Esophagus muscularis mucosa (tissue), 4 donors: ENCODE measurements at places on chromosomes 12 and 14. TPM values are rescaled to one million over a fixed set of nuclear protein-coding genes. Genes with fewer than 3 reads are reported as not detected.
A peak's percentile ranks its signal among the peaks of the same experiment; 100 is the strongest.

DNA sequence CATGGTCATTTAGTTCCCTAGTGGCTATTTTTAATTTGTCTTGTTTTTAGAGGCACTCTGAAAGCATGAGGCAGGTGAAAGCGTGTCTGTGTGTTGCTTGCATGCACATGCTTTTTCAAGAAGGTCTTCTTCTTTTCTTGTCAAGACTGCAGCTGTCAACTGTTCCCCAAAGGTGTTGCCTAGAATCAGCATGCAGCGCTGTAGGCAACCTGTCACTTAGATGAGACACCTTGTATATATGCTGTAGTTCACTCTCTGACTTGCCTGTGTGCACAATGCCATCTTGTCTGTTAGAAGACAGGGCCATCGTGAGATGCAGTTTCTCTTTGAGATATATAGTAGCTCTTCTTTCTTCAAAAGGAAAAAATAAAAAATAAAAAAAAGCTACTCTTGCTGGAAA lies 885.7 kb downstream of the DIO2 start:
- DNase-seq: no peak
- no peaks in the 10 kb centered on the region for H3K36me3 ChIP-seq
- H3K4me3 ChIP-seq: no peak overlapping the region
- H3K27me3 ChIP-seq: no peaks in the 10 kb centered on the region
- H3K27ac ChIP-seq: no peak overlapping the region
- H3K4me1 ChIP-seq: peaks cover 46% of the 10 kb centered on the region

GRCh38 chr14:105067140-105067968 lies 2.1 kb upstream of the GPR132 start:
- no peak for DNase-seq
- peaks cover 5% of the 10 kb centered on the region for H3K4me1 ChIP-seq
- no peak overlapping the region for H3K27ac ChIP-seq
- no peaks in the 10 kb centered on the region for H3K36me3 ChIP-seq

Gene HCAR3
- not detected for total RNA-seq

Gene DTX1
- 6.1 TPM for total RNA-seq

DNA sequence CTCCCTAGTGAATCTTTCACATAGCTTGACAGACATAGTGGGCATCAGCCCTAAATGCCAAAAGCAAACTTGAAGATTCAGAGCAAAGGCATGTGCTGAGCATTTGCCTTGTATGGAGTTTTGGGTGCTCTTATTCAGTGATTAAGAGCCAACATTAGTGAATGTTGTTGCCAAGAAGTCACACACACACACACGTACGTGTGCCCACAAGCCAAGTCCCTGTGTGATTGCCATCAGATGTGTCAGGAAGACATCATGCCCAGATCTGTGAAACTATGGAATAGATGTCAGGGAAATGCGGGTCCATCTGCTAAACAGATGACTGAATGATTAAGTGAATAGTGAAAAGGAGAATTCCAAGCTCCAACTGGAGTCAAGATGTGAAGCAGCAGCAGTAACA lies 149.0 kb downstream of the AKAP6 start:
- no peak for DNase-seq
- H3K4me1 ChIP-seq: peaks cover 26% of the 10 kb centered on the region
- H3K36me3 ChIP-seq: no peaks in the 10 kb centered on the region
- no peak overlapping the region for H3K4me3 ChIP-seq

DNA sequence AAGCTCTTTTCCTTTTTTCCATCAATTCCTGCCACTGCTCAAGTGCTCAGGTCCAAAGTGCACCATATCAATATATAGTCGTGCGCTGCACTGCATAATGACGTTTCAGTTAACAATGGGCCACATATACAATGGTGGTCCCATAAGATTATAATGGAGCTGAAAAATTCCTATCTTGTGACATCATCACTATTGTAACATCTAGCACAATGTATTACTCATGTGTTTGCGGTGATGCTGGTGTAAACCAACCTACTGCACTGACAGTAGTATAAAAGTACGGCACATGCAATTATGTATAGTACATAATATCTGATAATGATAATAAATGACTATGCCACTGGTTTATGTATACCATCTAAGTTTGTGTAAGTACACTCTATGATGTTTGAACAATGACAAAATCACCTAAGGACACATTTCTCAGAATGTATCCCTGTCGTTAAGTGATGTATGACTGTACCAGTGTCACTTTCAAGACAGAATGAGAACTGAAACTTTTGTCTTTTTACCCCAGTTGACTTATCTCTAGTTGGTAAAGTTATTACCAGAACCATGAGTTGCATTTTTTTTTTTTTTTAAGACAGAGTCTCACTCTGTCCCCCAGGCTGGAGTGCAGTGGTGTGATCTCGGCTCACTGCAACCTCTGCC lies 53.7 kb upstream of the INSM2 start:
- no peaks in the 10 kb centered on the region for H3K36me3 ChIP-seq
- H3K27me3 ChIP-seq: no peaks in the 10 kb centered on the region
- no peaks in the 10 kb centered on the region for H3K4me1 ChIP-seq
- DNase-seq: no peak
- no peak overlapping the region for H3K4me3 ChIP-seq
- no peak overlapping the region for H3K27ac ChIP-seq

Gene CCDC197
- total RNA-seq: not detected

DNA sequence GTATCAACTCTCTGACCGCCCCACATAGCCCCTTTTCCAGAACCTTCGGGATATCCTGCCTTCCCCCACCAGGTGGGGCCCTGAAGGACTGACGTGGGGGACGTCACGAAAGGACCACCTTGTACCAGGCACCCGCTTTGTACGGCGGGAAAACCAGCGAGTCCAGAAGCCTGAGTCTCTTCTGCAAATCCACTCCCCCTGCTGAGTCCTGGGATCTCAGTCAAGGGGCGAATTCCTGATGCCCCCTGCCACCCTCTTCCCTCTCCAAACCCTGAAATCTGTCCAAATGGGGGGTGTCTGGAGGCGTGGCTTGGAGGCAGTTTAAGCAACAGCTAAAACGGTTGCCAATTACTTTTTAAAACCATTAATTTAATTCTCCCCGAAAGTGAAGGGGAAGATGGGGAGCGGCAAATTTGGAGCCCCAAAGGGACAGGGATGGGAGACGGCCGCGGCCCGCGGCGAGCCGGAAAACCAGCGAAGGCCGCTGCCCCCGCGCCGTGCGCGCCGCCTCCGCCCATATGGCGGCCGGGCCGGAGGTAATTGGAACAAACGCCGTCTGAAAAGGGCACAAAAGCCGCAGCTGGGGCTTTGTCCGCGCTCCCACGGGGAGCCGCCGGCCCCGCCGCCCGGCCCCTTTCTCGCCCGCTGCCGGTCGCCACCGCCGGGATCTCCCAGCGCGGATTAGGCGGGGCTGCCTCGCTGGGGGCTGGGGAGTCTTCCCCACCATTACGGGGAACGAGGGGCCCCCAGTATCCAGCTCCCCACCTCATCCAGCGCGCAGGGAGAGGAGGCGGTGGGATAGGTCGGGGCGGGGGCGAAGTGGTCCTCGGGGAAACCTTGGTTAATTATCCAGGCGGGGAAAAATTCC lies 6.6 kb downstream of the LHX5 start:
- DNase-seq: no peak
- H3K27ac ChIP-seq: no peak overlapping the region
- peak overlapping the region; percentile 40 for H3K4me3 ChIP-seq
- peaks cover 65% of the 10 kb centered on the region for H3K4me1 ChIP-seq
- H3K36me3 ChIP-seq: no peaks in the 10 kb centered on the region

- no peak overlapping the region for H3K4me3 ChIP-seq
- H3K36me3 ChIP-seq: no peaks in the 10 kb centered on the region
- H3K27ac ChIP-seq: no peak overlapping the region
- DNase-seq: no peak
Observed at GRCh38 chr12:59158066-59158465, 237.8 kb upstream of the LRIG3 start.

DNA sequence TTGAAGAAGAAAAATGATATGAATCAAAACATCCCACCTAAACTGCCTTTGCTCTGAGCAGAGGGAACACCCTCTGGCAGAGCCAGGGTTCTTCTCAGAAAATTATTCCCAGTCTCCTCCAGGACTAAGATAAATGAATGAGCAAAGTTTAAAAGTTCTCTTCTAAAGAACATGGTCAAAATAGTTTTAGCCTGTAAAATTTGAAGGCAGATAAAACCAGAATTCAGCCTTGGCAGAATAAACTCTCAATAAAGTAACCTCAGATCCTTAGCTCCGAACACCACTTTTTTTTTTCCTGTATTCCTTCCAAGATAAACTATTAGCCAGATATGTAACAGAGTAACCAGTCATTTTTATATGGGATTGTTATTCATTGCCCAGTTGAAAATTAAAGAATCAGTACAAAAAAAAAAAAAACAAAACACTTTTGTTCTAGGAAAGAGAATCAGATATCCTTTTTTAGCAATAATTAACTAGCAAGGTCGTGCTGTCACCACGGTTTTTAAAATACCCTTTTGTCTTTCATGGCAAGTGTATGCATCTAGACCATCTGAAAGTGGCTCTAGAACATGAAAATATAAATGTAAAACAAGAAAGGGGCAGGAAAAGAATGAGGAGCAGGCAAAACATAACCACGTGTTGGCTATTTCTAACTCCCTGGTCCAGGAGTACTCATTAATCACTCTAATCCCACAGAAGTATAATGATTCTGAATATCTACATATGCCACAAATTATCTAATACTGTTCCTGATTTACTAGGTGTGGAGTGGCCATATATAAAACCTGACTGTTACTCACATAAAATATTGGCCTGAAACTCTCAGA lies 60.8 kb downstream of the CAPZA3 start:
- peaks cover 24% of the 10 kb centered on the region for H3K4me1 ChIP-seq
- no peaks in the 10 kb centered on the region for H3K36me3 ChIP-seq
- no peak overlapping the region for H3K4me3 ChIP-seq
- no peaks in the 10 kb centered on the region for H3K27me3 ChIP-seq
- peak overlapping the region; percentile 77 for H3K27ac ChIP-seq

DNA sequence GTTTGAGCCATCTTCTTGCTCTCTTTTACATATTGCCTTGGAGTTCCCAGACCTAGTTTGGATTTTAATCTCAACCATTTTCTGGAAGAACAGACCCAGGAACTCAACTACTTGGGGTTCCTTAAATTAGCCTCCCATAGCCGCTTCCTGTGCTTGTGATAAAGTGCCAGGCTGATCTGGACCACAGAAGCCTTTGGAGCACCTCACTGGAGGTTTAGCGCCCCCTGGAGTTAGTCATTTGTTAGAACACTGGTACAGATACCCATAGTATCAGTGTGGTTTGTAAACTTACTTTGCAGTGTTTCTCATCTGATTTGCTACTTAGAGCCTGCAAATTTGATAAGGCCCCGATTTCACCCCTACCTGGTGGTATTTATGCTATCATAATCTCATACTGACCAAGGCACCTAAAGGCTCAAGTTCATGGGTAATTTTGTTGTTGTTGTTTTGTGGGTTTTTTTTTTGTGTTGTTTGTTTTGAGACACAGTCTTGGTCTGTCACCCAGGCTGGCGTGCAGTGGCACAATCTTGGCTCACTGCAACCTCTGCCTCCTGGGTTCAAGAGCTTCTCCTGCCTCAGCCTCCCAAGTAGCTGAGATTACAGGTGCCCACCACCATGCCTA lies 3.7 kb downstream of the UNC119B start:
- DNase-seq: no peak
- no peak overlapping the region for H3K27ac ChIP-seq
- peaks cover 17% of the 10 kb centered on the region for H3K4me1 ChIP-seq
- H3K4me3 ChIP-seq: no peak overlapping the region
- H3K36me3 ChIP-seq: peaks cover 26% of the 10 kb centered on the region
- H3K27me3 ChIP-seq: no peaks in the 10 kb centered on the region

DNA sequence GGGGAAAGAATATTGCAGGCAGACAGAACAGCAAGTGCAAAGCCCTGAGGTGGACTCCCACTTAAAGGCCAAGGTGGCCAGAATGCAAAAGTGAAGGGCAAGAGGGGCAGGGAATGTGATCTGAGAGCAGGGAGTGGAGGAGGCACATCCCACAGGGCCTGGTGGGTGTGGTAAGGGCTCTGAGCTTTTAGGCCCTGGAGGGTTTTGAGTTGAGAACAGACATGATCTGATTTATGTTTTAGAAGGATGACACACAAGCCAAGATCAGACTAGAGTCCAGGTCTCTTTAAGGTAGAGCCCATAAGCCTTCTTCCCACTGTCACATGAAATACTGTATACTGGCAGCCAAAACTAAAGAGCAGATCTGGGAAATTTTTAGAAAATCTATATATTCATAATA lies 162.5 kb downstream of the SLC38A4 start:
- H3K4me1 ChIP-seq: peaks cover 33% of the 10 kb centered on the region
- no peak for DNase-seq
- no peaks in the 10 kb centered on the region for H3K27me3 ChIP-seq
- no peaks in the 10 kb centered on the region for H3K36me3 ChIP-seq
- no peak overlapping the region for H3K27ac ChIP-seq

- H3K36me3 ChIP-seq: no peaks in the 10 kb centered on the region
- peaks cover 8% of the 10 kb centered on the region for H3K4me1 ChIP-seq
- H3K4me3 ChIP-seq: no peak overlapping the region
- no peaks in the 10 kb centered on the region for H3K27me3 ChIP-seq
Observed at GRCh38 chr12:76685246-76685678, 78.7 kb upstream of the ZDHHC17 start.

Gene REC8
- total RNA-seq: 5.1 TPM
